CD4-positive, alpha-beta T cell treated with Interleukin-17A for 4 hours (primary cell): ENCODE measurements at places on chromosomes 6 and 20.

DNA sequence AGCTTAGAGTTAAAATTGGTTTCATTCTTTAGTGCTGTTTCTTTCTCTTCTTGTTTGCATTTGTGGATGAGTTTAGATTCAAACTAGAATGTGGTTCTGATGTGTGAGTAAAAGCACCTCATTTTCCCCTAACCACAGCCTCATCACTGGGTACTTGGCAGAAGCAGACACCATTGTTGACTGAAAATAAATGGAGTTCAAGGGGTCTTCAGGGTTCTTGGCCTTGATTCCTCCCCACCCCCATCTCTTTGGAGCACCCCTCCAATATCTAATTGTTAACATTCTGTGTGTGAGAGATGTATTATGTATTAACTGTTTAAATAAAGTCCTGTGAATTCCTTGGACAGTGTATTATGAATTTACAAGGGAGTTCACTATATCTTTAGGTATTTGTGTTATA is 59.6 kb downstream of the JARID2 start:
- DNase-seq = no peak

DNA sequence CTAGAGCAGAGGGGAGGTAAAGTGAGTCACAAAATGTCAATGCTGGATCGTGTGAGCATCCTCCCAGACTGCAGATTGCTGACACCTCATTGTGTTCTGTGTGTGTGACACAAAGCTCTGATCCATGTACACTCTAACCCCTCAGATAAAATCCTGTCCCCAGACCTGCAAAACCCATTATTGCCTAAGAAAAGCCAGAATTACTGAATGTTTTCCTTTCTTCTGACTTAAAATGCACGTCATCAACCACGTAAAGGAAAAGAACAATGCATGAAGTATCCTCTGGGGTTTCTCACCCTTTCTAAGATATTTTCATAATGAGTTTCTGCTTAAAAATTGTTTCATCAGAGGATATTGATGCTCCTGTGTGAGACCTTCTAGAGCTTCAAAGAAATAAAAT is 218.0 kb upstream of the PREP start:
- no peak for DNase-seq

- no peak for DNase-seq
These were observed 1.2 kb upstream of the RRP36 start for GRCh38 chr6:43020052-43020705.

DNA sequence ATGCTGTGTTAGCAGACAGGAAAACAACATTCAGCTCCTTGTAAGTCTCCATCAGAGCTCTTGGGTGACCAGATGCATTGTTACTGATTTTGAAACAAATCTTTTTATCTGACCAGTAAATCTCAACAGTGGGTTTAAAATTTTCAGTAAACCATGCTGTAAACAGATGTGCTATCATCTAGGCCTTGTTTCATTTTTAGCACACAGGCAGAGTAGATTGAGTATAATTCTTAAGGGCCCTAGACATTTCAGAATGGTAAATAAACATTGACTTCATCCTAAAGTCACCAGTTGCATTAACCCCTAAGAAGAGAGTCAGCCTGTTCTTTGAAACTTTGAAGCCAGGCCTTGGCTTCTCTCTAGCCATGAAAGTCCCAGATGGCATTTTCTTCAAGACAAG is 237.2 kb upstream of the BMP2 start:
- no peak for DNase-seq

GRCh38 chr6:28648035-28648877 is 122.6 kb downstream of the GPX5 start:
- peak; percentile 46 for DNase-seq

DNA sequence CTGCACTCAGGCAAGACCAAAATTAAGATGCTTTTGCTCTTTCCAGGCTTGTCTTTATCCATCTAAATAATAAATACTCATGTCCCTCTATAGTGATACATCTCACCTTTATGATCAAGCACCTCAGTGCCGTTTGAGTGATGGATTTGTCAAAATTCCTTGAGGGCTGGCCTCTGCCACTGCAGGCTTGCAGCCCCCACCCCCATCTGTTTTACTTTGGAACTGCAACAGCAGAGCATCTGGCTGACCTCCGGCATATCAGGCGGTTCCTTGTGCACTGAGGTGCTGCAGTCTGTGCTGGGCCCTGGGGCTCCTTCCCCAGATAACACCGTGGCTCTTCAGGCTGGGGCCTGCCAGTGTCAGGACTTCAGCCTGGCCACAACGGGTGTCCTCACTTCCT is 386.9 kb downstream of the CDH26 start:
- DNase-seq = no peak

GRCh38 chr6:169626649-169627048 is 75.2 kb downstream of the WDR27 start:
- DNase-seq = no peak

DNA sequence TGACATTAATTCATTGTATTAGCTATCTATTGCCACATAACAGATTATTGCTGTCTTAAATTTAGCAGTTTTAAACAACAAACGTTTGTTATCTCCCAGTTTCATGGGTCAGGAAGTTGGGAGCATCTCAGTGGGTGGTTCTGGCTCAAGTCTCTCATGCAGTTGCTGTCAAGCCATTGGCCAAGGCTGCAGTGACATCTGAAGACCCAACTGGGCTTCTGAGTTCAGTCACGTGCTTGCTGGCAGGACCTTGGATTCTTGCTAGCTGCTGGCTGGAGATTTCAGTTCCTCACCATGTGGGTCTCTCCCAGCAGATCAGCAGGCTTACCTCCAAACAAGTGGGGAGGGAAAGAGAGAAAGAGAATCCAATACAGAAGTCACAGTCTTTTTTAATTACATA is 152.6 kb upstream of the EXOC2 start:
- no peak for DNase-seq

DNA sequence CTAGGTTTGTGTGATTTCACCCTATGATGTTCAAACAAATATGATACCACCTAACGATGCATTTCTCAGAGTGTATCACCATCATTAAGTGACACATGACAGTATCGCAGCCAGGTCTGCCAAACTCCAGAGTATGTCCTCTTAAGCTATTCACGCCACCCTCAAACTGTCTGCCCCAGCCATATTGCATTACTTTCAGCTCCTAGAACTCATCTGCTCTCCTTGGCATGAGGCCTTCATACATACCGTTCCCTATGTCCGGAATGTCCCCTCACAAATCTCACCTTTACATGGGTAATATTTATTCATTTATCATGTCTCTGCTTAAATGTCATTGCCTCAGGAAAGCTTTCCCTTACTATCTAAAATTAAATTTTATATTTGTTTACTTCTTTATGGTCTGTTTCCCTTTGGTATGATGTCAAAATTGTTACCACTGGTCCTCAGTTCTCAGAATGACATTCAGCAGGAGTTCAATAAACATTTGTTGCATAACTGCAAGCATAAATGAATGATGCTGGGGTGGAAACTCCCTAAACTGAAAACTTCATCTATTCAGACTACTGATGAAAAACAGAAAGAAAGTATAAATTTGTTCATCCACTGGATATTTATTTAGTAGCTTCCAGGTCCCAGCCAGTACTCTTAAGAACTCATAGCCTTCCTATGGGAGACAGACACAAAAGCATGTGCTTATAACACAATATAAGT is 3.2 kb downstream of the SESN1 start:
- DNase-seq = no peak

GRCh38 chr6:41683273-41683522 is 44.9 kb downstream of the MDFI start:
- DNase-seq = no peak

DNA sequence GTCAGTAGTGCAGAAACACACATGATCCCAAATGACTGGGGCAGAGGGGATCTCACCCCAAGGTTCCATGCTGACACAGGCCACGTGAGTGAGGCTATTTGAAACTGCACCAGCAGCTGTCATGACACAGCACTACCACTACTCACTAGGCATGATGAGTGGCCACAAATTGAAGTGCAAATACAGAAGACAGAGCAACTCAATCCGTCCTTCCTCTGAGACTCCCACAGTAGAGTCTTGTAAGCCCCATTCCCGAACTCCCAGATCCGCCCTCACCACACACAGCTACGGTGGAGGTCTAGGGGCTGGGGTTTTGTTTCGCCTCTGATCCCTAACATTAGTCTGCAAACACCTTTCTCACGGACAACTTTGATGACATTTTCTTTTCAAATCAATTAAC is 113.3 kb upstream of the NUP153 start:
- DNase-seq = no peak

DNA sequence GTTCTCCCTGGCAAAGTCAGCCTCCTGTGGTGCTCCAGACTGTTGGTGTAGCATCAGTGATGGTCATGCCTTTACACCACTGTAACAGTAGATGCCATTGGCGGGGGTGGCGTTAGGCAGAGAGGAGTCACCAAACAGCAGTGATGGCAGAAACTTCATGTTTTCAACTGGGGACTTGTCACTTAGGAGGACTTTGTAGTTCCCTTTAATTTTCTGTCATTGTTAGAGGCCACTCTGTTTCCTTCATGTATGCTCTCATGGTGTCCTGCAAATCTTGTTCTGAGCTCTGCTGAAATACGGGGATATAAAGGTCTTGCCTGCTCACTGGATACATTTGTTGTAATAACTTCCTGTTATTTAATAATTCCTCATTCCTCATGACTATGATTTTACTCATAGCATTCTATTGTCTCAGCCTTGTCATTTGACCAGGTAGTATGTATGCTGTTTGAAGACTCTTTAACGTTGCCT is 4.6 kb downstream of the MAP3K4 start:
- DNase-seq = no peak

GRCh38 chr20:5170341-5170740 is 43.5 kb downstream of the CDS2 start:
- no peak for DNase-seq

DNA sequence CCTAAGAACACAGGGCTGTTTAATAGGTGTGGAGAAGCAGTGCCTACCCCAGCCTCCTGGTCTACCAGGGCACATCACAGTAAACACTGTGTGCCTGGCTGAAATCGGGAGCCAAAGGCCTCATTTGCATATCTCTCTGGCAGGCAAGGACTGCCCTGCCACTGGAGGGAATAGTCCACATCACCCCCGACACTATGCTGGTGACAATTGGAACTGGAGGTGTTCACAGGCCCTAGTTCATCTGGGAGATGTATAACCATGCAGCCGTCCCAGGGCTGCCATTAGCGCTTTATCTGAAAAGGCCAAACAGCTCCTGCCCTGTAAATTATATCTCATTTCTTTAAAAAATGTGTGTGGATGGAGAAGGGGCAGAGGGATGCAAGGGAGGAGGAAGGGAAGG is 150.3 kb downstream of the LINC00237 start:
- no peak for DNase-seq

GRCh38 chr6:78851156-78851555 is 16.2 kb upstream of the IRAK1BP1 start:
- DNase-seq = no peak

- peak; percentile 29 for DNase-seq
These were observed 66.0 kb downstream of the ZBTB2 start for GRCh38 chr6:151325075-151326050.

DNA sequence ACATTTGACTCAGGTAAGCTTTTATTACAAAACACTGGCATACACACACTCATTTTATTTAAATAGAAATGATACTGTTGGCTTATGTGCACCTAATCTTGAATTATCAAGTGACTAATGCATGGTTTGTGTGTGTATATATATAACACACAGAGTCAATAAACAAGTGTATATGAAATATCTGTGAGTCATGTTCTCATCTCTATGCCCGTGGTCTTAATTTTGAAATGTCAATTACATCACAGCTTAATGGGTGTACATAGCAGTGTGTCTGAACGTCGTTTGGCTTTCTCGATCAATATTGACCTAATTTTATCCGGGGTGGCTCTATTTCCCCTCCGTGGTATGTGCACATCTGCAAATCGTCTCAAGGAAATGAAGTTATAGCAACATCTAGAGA is 104.0 kb upstream of the ZFP64 start:
- no peak for DNase-seq

DNA sequence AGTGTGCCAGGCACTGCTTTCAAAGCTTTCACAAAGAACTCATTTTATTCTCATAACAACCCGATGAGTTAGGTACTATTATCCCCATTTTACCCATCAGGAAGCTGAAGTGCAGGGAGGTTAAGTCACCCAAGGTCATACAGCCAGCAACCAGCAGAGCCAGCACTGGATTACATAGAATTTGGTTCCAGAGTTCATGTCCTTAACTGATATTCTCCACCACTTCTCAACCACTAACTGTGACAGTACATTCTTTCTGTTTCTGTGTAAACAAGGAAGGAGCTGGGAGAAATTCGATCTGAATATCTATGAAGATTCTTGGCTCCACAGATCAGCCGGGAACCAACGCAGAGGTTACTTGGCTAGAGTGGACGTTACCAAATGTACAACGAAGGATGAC is 98.0 kb downstream of the KIF16B start:
- no peak for DNase-seq

- no peak for DNase-seq
These were observed 219.4 kb upstream of the SSTR4 start for GRCh38 chr20:22815603-22816315.

- DNase-seq = no peak
These were observed 190.6 kb downstream of the MANEA start for GRCh38 chr6:95767897-95768463.

- no peak for DNase-seq
These were observed 14.2 kb downstream of the SLC13A3 start for GRCh38 chr20:46637020-46637419.

- no peak for DNase-seq
These were observed 836.0 kb downstream of the MAFB start for GRCh38 chr20:39853050-39853449.

DNA sequence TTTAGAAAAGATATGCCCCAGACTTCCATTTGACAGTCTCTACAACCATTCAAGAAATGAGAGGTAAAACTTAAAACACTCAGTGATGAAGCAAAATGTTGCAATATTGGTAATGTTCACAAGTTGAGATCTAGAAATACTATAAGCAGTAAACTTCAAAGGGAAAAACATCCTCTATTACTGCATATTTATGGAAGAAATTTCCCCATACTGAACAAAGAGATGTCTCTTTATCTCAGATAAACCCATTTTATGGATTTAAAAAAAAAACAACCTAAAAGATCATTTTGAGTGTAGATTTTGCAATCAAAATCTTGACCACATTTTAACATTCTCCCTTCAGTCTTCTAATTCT is 177.8 kb upstream of the TAB2 start:
- no peak for DNase-seq

DNA sequence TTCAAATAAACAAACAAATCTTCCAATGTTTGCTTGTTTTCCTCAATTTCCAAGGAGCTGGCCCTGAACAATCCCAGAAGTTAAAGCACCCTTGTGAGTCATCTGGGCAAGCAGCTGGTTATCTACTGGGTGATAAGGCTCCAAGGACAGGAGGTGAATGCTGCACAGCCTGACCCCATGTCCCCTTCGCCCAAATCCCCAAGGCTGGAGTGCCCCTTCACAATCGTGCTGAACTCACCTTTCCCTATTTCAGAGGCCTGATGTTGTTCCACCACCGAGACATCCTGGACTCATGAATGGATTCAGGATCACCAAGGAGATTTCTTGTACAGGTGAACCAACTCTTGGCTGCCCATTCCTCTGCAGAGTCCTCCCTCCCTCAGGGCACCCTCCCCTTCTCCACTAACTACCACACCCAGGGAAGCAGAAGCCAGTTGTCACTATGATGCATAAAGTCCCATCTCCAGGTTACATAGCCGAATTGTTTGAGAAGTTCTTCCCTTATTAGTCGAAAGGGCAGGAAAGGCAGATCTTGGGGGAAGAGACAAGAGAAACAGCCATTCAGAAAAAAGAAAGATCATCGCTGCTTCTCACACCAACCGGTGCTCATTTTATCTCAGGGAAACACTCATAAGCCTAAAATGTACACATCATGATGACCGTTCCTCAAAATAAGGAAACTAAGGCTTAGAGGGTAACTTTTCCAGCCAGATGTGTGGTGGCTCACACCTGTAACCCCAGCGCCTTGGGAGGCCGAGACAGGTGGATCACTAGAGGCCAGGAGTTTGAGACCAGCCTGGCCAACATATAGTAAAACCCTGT is 138.8 kb upstream of the RREB1 start:
- no peak for DNase-seq
